Substantia nigra (tissue), 51 donors: ENCODE measurements at places on chromosomes 7 and 10.

- DNase-seq: no peak
These were observed 79.4 kb upstream of the FEZF1 start for GRCh38 chr7:122383934-122384333.

DNA sequence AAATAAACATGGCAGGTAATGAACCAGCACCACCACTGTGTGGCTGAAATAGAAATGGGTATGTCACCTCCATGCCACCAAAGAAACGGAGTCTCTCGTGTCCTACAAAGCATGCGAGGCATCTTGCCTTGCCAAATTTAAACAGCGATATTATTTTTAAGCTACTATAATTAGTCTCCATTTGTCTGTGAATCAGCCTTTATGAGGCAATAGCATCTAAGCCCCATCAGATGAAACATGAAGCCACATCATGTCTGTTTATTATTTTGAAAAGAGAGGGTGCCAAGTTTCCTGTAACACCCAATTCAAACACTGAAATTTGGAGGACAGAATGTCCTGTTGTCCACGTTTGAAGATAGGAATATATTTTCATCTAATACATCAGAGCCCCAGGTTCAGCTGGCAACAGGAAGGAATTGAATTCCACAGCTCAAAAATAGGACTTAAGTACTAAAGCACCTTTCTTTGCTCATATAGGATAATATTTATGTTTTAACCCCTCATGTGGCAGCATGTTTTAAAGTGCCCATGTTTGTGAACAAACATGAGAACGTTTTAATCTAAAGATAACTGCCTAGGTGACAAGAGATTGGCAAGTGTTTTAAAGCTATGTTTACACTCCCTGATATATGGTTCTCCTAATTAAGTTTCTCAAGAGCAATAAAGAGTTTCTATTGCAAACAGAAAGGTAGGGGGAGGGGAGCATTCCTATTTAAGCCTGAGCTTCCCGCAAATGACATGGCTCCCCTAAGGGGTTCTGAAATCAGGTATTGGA is 86.8 kb downstream of the SORBS1 start:
- DNase-seq: no peak

- no peak for DNase-seq
These were observed 50.7 kb upstream of the RHEB start for GRCh38 chr7:151570366-151570915.

DNA sequence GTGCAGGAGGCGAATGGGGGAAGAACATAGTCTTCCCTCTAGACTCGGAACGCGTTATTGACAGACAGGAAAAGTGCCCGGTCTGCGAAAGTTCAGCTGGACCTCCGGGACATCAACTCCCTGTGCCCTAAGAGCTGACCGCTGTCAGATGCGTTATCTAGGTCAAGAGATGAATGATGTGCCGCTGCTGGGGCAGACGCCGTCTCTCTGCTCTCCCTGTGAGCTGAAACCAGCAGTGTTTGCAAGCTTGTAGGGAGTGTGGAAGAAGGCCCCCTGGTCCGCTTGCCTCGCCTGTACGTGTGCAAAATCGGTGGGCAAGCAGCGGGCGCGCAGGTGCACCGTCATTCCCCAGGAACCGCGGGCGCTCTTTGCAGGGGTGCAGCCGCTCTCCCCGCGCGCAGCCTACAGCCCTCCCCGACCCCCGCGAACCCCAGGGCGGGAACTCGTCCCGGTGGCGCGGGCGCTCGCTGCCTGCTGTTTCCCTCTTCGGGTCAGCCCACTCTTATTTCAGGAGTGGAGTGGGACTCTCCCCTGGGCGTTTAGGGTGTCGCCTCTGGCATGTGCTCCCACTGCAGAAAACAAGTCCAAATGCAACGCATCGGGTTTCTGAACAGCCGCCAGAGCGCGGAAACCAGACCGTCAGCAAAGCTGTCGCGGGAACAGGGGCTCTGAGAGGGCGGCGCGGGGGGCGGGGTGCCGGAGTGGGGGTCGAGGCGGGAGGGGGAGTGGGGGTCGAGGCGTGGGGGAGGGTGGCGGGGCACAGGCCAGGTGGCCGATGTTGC is 1.8 kb upstream of the PFKFB3 start:
- no peak for DNase-seq

DNA sequence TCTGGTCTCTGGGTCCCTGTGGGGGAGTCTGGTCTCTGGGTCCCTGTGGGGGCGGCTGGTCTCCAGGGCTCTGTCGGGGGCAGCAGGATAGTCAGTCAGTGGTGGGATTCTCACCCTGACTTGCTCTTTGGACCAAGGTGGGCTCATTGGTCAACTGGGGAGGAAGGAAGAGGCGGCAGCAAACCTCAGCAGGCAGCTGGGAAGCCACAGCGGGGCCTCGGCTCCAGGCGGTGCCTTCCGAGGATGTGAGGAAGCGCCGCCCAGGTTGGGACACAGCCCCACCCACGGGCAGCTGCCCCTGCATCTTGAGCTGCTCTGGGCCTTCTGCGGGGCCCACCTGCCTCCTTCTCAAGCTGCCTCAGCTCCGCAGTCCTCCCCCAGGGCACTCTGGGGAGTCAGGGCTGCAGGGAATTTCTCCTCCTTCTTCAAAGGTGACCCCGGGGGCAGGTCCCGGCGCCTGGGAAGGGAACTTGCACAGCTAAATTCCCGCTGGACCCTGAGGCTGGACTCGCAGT is 20.4 kb upstream of the KNDC1 start:
- DNase-seq: no peak

- no peak for DNase-seq
These were observed 6.6 kb downstream of the DMBT1 start for GRCh38 chr10:122567056-122567660.

DNA sequence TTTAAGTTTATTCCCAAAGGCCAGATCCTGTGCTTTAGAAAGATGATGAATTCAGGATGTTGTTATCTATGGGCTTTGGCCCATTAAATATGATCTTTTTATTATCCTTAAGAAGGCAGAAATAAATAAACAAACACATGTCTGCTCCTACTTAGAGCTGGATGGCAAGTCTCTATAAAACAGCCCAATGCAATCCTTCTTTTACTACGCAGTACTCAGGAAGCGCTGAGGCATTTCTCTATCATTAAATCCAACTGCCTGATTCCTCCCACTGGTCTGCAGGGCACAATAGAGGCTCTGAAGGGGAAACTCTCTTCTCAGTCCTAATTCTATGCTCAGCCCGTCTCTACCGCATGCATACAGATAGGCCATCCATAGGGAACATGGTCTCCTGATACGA is 144.5 kb upstream of the TMEM72 start:
- no peak for DNase-seq

- peak; percentile 2 for DNase-seq
These were observed 137.9 kb upstream of the MKI67 start for GRCh38 chr10:128263891-128264688.

GRCh38 chr10:128971374-128972035 is 495.5 kb upstream of the MGMT start:
- DNase-seq: no peak
